ENCODE measurements at places on chromosomes 12 and 14.

DNA sequence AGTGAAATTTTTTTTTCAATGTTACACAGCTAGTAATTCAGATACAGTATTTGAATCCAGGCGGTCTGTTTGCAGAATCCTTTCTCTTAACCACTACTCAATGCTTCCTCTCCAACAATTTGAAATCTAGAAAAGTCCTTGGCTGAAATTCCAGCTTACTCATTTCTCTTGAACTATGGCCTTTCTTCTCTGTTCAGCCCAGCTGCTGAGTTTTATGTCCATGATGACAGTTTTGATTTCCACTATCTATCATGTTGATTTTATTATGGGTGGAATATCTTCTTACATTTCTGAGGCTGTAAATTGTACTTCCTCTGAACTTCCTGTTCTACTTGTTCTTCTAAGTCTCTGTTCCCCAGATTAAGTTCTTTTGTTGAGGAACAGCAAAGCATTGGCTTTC lies 315.3 kb downstream of the DIO2 start:
- DNase-seq, result no peak

DNA sequence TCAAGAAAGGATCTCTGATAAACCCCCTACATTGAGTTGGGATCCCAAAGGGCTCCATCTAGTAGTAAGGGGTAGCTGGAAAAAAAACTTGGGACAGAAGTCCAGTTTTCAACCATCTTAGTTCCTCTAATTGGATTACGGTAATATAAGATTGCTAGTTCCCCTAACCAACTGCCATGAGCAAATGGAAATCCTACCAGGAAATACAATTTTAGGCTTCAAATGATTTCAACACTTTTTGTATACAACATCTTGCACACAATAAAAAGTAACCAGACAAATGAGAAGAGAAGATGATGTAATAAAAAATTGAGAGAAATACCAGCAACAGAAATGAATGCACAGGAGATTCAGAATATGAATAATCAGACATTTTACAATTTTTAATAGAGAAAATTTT lies 73.0 kb downstream of the TSHR start:
- DNase-seq, result no peak

GRCh38 chr12:8985213-8985754 lies 4.1 kb upstream of the KLRG1 start:
- DNase-seq, result no peak

DNA sequence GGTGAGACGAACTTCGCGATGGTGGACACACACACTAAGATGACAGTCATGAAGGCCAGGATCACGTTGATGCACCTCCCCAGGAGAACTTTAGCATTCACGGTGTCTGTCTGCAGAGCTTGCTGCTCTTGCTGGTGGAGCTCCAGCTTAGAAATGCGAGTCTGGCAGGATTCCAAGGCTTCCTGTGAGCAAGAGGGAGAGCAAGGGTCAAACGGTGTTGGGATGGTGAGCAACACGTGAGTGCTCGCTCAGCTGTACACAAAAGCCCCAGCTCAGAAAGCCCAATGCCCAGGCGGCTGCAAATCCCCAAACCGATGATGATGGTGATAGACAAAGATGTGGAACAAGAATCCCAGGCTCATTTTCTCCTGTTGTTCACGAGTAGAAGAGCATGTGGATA lies 78.8 kb downstream of the TMCC3 start:
- DNase-seq, result no peak

GRCh38 chr12:72057330-72057914 lies 118.8 kb downstream of the TPH2 start:
- DNase-seq, result no peak

DNA sequence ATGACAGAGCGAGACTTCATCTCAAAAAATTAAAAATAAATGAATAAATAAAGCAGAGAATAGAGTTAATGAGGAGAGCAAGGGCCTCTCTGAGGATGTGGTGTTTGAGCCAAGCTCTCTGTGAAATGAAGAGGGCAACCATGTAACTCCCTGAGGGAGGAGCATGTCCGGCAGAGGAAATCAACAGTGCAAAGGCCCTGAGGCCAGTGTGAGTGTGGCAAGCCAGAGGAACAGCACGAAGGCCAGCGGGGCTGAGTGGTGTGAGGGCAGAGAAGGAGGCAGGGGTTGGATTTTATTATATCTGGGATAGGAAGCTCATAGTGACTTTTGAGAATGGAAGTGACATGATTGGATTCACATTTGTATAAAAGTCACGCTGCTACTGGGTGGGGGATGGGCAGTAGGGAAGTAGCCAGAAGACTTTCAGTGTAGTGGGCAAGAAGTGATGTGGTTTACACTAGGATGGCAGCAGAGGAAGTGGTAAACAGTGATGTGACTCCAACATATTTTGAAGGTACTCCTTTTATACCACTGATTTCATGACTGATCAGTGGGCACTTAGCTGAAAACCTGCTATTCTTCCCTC lies 10.3 kb upstream of the LRP1-AS start:
- DNase-seq, result no peak

GRCh38 chr12:48968467-48968866 lies 3.1 kb downstream of the WNT10B start:
- DNase-seq, result no peak

- no peak for DNase-seq
Measured at GRCh38 chr12:130713581-130713991, 2.5 kb downstream of the RIMBP2 start.

Data from activated CD4-positive, CD25-positive, alpha-beta regulatory T cell (primary cell).